ENCODE measurements at places on chromosomes 7 and 10.

DNA sequence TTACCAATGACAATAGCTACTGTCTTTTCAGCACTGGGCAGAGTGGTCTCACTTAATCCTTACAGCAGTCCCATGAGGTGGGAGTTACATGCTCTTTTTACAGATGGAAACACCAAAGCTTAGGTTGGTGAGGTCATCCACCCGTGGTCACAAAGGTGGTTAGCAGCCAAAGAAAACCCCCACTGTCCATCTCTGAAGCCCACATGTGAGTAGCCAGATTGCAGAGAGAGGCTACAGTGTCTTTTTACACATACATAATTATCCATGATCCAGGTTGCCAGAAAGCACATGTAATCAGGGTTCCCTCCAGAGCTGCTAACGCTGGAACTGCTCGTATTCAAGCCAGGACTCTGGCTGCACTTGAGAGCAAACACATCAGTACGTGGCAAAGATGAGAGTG, 24.6 kb upstream of the ANKRD2 start:
- DNase-seq, result no peak

DNA sequence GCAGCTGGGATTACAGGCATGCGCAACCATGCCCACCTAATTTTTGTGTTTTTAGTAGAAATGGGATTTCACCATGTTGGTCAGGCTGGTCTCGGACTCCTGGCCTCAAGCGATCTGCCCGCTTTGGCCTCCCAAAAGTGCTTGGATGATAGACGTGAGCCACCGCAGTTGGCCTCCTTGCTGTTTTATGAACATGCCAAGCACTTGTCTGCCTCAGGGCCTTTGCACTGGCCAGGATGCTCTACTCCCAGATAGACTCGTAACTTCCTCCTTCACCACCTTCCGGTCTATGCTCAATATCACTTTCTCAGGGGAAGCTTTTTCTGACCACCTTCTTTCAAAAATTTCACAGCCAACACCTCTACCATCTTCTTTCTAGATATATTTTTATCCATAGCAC, 6.3 kb downstream of the SLC26A5 start:
- no peak for DNase-seq

GRCh38 chr10:63573068-63573697, 52.0 kb downstream of the REEP3 start:
- peak; percentile 78 for DNase-seq

GRCh38 chr10:114962441-114962840, 24.4 kb downstream of the TRUB1 start:
- DNase-seq, result no peak

DNA sequence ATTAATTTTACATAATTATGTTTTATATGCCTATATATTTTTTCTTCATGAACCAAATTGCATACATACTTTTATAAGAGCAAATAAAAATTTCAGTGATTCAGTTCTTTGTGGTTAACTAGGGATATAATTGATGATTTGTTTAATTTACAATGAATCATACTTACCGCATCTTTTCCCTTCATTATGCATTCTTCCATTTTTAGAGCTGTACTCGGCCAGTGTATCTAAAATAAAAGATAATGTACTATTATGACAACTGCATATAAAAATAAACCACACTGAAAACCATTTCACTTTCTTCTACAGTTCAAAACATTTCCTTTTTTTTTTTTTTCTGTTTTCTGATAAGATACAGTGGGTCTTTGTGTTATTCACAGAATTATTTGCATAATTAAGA, 179.9 kb downstream of the SEMA3E start:
- peak; percentile 1 for DNase-seq

Measured in AG09319 (cell line).